DMS53 (cell line): ENCODE measurements at places on chromosomes 7 and 10.

DNA sequence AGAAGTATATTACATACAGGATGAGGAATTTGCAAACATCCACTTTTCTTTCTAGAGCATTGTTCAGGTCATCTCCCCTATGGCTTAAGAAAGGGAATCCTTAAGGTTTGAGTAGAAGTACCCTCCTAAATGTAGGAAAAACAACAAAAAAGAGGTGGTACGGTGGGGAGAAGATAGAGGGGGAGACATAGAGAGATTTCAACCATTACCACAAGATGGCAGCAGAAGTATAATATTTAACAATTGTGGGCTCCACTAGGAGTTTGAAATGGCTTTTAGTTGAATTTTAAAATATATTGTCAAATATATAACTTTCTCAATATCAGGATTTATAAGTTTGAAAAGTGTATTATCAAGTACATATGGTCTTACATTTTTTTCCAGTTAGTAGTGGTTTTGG lies 72.7 kb upstream of the PRKG1 start:
- peak; percentile 52 for DNase-seq

- DNase-seq, result peak; percentile 85
Measured at GRCh38 chr7:94509264-94509886, at the start of gene CASD1. TSS of gene CASD1 (plus strand) at chr7:94509809. CDS start at chr7:94510085, 276 bp downstream.

GRCh38 chr10:2244471-2244870 lies 507.1 kb upstream of the ADARB2 start:
- DNase-seq, result no peak

DNA sequence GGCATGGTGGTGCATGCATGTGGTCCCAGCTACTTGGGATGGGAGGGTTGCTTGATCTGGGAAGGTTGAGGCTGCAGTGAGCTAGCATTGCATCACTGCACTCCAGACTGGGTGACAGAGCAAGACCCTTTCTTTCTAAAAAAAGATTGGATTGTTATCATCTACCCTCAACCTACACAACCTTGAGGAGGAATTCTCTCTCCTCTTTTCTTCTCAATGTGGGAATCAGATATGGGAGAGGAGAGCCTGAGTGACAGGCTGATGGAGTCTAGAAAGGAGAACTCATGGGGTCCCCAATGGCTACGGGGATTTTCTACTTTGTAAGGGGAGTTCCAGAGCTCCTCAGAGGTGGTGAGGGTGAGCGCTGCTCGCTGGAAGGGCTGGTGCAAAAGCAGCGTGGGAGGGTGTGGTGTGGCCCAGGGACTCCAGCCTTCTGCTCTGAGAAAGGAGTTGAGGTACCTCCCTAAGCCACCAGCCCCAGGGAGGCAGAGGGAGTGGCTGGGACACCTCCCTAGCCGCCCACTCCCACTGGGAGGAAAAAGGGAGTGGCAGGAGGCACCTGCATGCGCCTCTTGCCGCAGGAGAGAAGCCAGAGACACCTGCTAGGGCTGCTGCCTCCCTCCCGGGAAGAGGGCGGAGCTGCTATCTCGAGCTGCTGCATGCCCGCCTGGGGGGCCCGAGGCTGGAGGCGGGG lies 48.4 kb downstream of the GATA3 start:
- no peak for DNase-seq

DNA sequence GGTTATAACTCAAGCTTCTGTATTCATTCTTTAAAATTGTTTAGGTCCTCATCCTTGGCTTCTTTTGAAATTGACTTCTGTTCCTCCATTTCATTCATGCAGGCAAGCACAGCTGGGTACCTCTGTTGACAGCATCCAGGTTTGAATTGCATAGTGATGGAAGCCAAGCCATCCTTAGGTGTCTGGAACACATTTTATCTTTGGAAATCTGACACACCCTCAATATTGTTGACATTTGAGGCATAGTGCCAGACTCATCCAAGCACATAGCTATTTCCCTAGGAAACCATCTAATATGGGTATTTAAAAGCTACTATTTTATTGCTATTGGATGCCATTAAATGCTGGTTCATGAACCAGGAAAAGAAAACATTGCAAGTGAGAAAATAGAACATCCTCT lies 142.1 kb upstream of the PTPRZ1 start:
- DNase-seq, result peak; percentile 66

GRCh38 chr7:33710608-33711007 lies 194.7 kb upstream of the BMPER start:
- no peak for DNase-seq

- no peak for DNase-seq
Measured at GRCh38 chr7:70498232-70498992, 633.5 kb upstream of the GALNT17 start.
